SK-N-SH treated with all-trans-retinoic acid at 6 μM for 48 hours (cell line): ENCODE measurements at places on chromosomes 4 and X.
A peak's percentile ranks its signal among the peaks of the same experiment; 100 is the strongest.

DNA sequence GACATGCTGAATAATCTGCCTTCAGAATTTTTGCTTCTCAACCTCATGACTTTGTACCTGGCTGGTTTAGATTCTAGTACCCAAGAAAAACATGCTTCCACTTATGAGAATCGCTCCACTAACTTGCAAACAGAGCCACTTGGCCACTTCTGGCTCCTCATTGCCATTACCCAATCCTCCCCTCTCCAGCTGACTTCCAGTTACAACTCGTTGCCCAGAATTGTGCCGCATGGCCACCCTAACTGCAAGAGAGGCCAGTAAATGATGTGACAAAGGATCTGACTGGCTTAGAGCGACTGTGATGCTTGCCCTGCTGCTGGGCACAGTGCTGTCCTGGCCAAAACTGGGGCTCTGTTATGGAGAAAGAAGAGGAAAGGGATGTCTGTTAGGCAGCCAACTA lies 4.0 kb upstream of the DKC1 start:
- no peak for ATAC-seq

DNA sequence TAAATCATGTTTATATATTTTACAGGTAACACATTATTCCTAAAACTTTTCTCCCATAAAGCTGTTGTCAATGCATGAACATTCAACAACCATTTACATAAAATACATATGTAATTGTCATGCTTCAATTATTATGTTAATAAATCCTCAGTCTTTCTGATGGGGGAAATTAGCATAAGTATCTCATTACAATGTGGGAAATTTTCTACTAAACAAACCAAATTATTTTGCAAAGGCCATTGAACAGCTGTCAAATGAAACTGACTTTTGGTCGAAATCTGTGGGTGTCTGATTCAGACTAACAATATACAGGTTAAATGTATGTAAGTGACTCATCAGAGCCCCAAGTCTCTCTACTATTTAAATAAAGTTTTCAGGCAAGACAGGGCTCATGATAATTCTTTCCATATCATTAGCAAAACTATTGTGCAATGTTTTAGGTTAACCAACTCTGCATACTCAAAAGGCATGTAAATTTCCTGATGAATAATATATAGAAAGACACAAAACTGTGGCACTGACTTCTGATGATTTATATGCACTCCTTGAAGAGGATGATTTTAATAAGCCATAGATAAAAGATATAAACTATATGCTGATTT lies 795.3 kb upstream of the AADAT start:
- no peak for ATAC-seq

DNA sequence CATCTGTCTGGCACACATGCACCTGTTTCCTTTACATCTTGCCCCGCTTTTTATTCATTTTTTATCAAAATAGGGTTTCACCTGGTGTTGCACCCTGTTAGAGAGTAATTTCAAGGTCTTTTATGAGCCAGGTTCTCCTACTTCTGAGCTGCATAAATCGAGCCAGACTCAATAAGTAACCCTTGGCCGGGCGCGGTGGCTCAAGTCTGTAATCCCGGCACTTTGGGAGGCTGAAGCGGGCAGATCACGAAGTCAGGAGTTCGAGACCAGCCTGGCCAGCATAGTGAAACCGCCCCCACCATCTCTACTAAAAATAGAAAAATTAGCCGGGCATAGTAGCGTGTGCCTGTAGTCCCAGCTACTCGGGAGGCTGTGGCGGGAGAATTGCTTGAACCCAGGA lies 1.0 kb upstream of the PPP2R3B start:
- ATAC-seq: no peak

- ATAC-seq: no peak
Observed at GRCh38 chrX:1397441-1398270, 5.7 kb upstream of the SLC25A6 start.

- no peak for ATAC-seq
Observed at GRCh38 chrX:50825825-50826224, 11.8 kb upstream of the SHROOM4 start.

DNA sequence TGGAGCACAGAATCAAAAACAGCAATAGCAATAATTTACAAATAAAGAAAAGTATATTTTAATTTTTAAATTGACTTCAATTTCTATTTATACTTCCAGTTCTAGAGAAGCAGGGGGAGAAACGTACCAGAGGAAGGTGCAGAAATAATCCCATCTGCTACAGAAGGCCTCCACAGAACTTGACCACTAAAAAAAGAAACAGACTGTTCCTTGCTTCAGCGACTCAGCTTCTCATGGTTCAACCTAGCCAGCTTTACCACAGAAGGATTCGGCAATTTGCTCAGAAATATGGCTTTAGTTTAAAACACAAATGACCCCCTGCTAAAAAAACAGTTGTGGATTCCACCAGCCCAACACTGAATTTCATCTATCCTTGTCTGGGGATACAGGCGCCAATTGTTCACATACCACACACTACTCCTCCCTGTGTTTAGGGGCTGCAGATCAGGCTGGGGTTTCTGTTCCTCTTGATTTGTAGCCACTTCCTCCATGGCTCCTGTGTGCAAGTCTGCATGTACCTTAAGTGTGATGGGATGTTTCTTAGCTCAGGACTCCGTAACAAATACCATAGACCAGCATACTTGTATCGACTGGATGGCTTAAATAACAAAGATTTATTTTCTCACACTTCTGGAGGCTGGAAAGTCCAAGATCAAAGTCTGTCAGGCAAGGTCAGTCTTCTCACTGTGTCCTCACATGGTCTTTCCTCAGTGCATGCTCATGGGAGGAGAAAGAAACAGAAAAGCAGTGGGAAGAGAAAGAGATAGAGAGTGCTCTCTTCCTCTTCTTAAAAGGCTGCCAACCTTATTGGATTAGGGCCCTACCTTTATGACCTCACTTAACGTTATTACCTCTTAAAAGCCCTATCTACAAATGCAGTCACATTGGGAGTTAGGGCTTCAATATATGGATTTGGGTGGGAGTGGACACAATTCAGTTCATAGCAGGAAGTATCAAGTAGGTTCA lies 79.1 kb downstream of the AMOT start:
- no peak for ATAC-seq

GRCh38 chr4:121777625-121778024 lies 12.7 kb upstream of the SMIM43 start:
- peak; percentile 8; the same call in 2 of the 3 replicates for ATAC-seq

DNA sequence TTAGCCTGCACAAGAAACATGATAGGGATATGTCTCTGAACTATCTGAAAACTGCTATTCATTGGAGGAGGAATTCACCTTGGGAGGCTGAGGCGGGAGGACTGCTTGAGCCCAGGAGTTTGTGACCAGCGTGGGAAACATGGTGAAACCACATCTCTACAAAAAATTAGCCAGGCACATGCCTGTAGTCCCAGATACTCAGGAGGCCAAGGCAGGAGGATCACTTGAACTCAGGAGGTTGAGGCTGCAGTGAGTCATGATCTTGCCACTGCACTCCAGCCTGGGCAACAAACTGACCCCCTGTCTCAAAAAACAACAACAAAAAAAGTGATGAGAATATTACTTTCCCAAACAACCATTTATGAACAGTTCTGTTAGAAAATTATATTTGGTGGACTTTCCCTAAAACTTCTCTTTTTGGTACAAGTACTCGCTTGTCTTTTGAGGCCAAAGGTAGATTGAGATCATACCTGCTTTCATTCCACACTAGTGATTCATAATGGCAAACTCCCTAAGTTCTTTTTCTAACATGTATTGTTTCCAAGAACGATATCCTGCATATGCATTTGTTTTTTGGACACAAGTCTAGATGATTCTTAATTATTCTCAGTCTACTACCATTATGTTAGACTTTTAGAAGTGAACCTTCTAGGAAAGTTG lies 33.4 kb downstream of the METTL14 start:
- ATAC-seq: no peak

DNA sequence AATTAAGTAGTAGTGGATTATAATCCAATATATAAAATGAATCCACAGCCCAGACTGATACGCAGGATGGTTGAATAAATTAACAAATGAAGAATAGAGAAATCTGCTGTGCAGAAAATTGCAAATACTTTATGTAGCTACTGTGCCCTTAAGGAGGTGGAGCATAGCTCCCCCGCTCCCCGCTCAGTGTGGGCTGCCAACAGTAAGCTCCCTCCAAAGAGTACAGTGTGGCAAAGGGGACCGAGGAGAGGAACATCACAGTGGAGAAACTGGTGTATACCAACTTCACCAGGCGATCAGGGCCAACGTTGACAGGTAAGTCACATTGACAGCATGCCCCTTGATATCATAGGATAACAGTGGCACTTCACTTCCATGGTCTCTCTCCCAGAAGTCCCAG lies 57.9 kb upstream of the CLDN34 start:
- ATAC-seq: no peak

DNA sequence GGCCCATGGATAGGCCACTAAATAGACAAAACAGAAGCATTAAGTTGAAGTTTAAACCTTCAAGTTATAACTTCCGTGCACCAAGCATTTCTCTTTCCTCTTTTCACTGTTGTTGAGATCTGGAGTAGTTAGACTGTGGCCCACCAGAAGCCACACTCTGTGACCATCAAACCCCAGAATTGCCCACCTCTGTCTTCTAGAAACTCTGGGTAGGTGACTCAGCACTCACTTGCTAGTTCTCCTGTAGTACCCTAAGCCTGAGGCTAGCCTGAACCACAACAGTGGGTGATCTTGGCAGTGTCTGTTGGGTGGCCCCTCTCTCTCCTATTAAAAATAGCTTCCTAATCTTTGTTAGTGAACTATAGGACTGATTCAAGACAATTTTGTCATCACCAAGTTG lies 24.6 kb upstream of the CD40LG start:
- ATAC-seq: no peak

GRCh38 chr4:88230969-88231771 lies 53.2 kb downstream of the PPM1K start:
- no peak for ATAC-seq

DNA sequence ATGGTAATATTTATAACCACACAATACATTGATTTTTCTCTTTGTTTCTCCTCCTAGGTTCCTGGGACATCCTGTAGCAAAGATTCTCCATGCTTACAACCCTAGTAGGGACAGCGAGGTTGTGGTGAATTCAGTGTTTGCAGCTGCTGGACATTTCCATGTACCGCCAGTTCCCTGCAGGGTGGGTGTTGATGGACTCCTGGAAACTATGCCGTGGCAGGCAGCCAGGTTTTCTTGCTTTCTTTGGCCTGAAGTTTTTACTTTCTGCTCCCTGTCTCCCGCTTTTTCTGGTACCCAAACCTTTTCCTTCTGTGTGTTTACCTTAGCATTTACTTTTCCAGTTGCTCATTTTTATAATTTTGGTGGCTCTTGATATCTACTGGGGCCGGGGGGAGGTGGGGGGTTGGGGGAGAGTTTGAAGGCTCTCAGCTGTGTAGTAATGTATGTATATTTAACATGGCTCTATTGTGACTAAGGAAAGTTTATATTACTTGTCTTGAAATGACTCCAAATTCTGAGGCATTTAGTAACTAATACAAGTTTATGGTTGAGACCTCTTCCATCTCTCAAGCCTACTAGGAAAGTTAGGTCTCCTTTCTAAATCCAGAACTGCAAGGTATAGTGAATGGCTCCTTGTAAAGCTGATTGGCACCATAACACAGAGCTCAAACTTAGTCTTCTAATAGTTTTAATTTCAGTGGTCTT lies 89.7 kb downstream of the TMEM131L start:
- peak; percentile 83 for ATAC-seq

DNA sequence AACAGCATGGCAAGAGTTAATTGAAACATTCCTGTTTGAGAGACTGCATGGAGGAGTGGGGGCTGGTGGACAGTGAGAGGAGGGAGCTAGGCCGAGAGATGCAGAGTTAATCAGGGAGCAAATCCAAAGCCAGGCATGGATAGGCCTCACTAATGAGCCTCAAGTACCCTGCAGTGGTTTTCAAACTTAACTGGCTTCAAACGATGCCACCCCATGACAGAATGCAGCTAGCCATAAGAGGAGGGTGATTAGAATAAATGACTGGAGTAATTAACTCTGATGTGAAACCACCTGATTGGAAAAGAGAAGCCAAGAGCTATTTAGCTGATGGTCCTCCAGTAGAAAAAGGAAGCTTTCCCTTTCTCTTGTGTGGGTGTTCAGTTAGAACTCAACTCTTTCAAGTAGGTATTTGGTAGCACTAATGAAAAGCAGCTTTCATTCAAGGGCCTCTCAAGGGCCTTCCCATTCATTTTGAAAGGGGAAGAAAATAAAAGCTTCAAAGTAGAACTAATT lies 215.4 kb upstream of the MAB21L2 start:
- ATAC-seq: peak; percentile 51; the same call in 1 of the 3 replicates

- no peak for ATAC-seq
Observed at GRCh38 chr4:27908356-27908755, 1047.7 kb downstream of the STIM2 start.

- peak; percentile 74 for ATAC-seq
Observed at GRCh38 chr4:76767983-76768382, 130.0 kb downstream of the SOWAHB start.

GRCh38 chrX:108438110-108438623 lies at the start of gene COL4A6:
COL4A6 (minus strand) TSS chrX:108438422; CDS start chrX:108438196, 226 bp downstream.
- no peak for ATAC-seq

DNA sequence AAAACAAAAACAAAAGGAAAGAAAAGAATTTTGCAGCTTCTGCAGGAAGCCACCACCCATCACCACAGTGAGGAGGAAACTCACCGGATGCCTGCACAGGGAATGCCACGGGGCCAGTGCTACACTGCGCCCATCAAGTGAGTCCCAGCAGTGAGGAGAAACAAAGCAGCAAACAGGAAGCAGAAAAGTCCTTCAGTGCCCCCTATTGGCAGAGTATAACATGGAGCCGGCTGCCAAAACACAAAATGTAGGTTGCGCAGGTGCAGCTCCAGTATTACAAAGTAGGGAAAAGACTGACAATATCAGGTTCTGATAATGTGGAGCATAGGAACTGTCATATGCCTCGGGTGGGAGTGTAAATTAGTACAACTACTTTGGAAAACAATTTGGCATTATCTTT lies 23.3 kb upstream of the SCML2 start:
- peak; percentile 90 for ATAC-seq

DNA sequence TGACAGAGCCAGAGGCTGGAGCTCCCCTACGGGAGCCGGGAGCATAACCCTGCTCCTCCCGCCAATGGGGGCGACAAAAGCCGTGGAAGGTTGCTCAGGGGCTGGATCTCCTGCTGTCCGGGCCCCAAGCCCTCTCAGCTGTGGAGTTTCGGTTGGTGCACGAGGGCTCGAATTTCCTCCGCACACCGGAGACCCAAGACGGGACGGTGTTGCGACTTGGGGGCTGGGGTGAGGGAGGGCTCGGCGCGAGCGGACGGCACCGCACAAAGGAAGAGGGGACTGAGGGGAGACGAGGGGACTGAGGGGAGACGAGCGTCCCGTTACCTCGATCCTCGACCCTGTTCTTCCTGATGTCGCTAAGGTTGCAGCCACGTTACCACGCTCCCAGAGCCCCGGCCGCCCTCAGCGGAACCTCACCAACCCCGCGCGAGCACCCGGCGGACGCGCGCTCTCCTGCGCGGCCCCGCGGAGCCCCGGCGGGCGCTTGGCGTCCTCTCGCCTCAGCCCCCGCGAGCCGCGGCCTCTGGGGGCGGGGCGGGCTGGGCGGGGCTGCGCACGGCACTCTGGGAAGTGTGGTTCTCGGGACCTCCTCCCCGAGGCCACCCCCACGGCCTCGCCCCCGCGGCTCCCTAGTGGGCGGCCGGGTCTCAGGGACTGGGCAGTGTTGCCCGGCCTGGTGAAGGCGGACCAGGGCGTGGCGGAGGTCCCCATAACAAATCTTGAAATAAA lies at the start of gene KLHL8:
Gene KLHL8, minus strand, starts transcription at position 525 of the 729 bp plus-strand sequence. CDS start 25,079 bp downstream, outside the sequence.
- ATAC-seq: peak; percentile 96
